Right renal pelvis (tissue), 4 donors: ENCODE measurements at places on chromosomes 13 and 19. TPM values are rescaled to one million over a fixed set of nuclear protein-coding genes. Genes with fewer than 3 reads are reported as not detected.
A peak's percentile ranks its signal among the peaks of the same experiment; 100 is the strongest.

- DNase-seq, result no peak
Observed at GRCh38 chr13:50229960-50230661, 214.9 kb downstream of the KCNRG start.

GRCh38 chr19:42121036-42121621, 11.1 kb downstream of the POU2F2 start:
- no peak for DNase-seq

DNA sequence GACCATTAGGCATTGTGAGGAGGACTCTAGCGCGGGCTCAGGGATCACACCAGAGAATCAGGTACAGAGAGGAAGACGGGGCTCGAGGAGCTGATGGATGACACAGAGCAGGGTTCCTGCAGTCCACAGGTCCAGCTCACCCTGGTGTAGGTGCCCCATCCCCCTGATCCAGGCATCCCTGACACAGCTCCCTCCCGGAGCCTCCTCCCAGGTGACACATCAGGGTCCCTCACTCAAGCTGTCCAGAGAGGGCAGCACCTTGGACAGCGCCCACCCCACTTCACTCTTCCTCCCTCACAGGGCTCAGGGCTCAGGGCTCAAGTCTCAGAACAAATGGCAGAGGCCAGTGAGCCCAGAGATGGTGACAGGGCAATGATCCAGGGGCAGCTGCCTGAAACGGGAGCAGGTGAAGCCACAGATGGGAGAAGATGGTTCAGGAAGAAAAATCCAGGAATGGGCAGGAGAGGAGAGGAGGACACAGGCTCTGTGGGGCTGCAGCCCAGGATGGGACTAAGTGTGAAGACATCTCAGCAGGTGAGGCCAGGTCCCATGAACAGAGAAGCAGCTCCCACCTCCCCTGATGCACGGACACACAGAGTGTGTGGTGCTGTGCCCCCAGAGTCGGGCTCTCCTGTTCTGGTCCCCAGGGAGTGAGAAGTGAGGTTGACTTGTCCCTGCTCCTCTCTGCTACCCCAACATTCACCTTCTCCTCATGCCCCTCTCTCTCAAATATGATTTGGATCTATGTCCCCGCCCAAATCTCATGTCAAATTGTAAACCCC, 2.8 kb upstream of the CEACAM5 start:
- peak; percentile 18 for DNase-seq

The NPAS1 gene
- 3.1 TPM for polyA plus RNA-seq

The C19orf33 gene
- polyA plus RNA-seq, result 8.6 TPM
